CD4-positive, alpha-beta T cell treated with Interleukin-6 at 100 ng/mL for 8 hours (primary cell): ENCODE measurements at places on chromosomes 7 and 10.

- no peak for DNase-seq
Measured at GRCh38 chr7:107692501-107692900, 31.9 kb downstream of the SLC26A4 start.

GRCh38 chr7:156050636-156051569 lies 238.6 kb upstream of the SHH start:
- no peak for DNase-seq

DNA sequence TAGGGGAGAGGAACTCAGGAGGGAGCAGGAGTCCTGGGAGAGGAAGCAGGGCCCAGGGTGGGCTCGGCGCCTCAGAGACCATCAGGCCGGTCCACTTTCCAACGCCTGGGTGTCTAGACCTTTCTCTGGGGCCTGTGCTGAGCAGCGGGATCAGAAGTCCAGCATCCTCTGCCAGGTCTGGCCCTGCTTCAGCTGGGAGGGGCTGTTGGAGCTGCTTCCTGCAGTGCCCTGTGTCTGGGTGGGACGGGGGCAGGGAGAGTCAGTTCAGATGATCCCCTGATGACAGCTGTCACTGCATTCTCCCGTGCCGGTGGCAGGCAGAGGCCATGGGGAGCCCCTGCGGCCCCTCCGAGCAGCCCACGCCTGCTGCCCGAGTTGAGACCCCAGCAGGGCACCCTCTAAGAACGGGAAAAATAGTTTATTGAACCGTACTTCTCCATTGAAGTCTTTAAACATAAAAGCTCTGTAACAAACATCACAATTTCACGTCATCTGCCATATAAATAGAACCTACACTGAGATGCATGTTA lies 23.3 kb downstream of the AP5Z1 start:
- DNase-seq, result no peak

- no peak for DNase-seq
Measured at GRCh38 chr10:36345175-36345533, 703.1 kb upstream of the FZD8 start.

GRCh38 chr7:105336009-105336408 lies 52.7 kb downstream of the SRPK2 start:
- DNase-seq, result no peak

GRCh38 chr10:119859420-119860258 lies 13.0 kb downstream of the MCMBP start:
- peak; percentile 40 for DNase-seq

GRCh38 chr10:118957443-118957825 lies 72.1 kb upstream of the NANOS1 start:
- no peak for DNase-seq

GRCh38 chr10:133260895-133261725 lies 15.6 kb downstream of the ADAM8 start:
- DNase-seq, result peak; percentile 45

GRCh38 chr10:117980216-117980615 lies 66.5 kb downstream of the RAB11FIP2 start:
- no peak for DNase-seq

- no peak for DNase-seq
Measured at GRCh38 chr10:66882271-66882670, 43.6 kb upstream of the LRRTM3 start.

- no peak for DNase-seq
Measured at GRCh38 chr7:132519936-132520335, 56.3 kb downstream of the PLXNA4 start.

- no peak for DNase-seq
Measured at GRCh38 chr10:63919575-63920279, 398.5 kb downstream of the REEP3 start.

DNA sequence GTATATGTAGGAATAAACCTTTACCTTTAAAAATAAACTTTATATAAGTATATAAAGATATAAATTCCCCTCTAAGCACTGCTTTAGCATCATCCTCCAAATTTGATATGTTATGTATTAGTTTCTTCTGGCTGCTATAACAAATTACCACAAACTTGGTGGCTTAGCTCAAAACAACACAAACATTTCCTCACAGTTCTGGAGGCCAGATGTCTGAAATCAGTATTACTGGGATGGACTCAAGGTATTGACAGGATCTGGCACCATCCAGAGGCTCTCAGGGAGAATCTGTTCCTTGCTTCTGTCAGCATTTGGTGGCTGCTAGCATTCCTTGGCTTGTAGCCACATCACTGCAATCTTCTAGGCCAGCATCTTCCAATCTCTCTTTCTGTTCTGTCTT lies 6.7 kb upstream of the SCRN1 start:
- DNase-seq, result no peak

- DNase-seq, result no peak
Measured at GRCh38 chr7:29255906-29256692, 61.5 kb downstream of the CHN2 start.

- DNase-seq, result no peak
Measured at GRCh38 chr10:1309617-1310270, 253.6 kb downstream of the WDR37 start.
